Vagina (tissue), 2 donors: ENCODE measurements at places on chromosomes 2 and 18. TPM values are rescaled to one million over a fixed set of nuclear protein-coding genes. Genes with fewer than 3 reads are reported as not detected.

- no peak for DNase-seq
- H3K4me3 ChIP-seq: no peak overlapping the region
- no peaks in the 10 kb centered on the region for H3K36me3 ChIP-seq
- no peak overlapping the region for H3K27ac ChIP-seq
Measured at GRCh38 chr2:115413791-115414190, 971.4 kb downstream of the DPP10 start.

- H3K36me3 ChIP-seq: no peaks in the 10 kb centered on the region
- no peak overlapping the region for H3K4me3 ChIP-seq
- H3K27me3 ChIP-seq: no peaks in the 10 kb centered on the region
- peaks cover 8% of the 10 kb centered on the region for H3K4me1 ChIP-seq
Measured at GRCh38 chr2:11683476-11683875, 13.5 kb upstream of the NTSR2 start.

DNA sequence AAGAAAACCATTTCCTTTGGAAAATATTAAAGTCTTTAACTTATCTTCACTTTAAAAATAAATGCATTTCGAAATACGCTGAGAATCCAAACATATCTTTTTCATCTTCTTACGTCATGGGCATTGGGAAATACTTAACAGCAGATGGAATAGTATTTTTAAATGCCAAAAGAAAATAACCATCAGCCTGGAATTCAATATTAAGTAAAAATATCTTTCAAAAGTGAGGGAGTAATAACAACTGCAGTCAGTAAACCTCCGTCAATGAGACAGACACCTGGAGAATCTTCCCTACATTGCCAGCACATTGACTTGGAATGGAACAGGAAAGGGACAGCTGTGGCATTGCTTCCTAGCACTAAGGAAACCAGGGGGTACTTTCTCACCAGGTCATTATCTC lies 290.4 kb upstream of the TNP1 start:
- H3K4me3 ChIP-seq: no peak overlapping the region
- H3K4me1 ChIP-seq: no peaks in the 10 kb centered on the region
- no peaks in the 10 kb centered on the region for H3K27me3 ChIP-seq
- H3K36me3 ChIP-seq: no peaks in the 10 kb centered on the region
- H3K27ac ChIP-seq: peak overlapping the region; percentile 48

DNA sequence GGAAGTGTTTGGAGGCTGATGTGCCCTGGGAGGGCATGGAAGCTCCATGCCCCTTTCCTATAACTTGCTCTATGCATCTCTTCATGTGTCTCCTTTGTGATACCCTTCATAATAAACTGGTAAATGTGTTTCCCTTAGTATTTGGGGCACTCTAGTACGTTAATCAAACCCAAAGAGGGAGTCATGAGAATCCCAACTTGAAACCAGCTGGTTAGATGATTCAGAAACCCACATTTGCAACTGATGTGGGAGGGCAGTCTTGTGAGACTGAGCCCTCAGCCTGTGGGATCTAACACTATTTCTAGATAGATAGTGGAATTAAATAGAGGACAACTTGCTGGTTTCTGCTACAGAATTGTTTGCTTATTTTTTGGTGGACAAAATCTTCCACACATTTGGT lies 20.3 kb downstream of the ANKRD30B start:
- no peaks in the 10 kb centered on the region for H3K4me1 ChIP-seq
- H3K36me3 ChIP-seq: no peaks in the 10 kb centered on the region
- no peaks in the 10 kb centered on the region for H3K27me3 ChIP-seq
- no peak overlapping the region for H3K4me3 ChIP-seq

- no peaks in the 10 kb centered on the region for H3K36me3 ChIP-seq
- no peak overlapping the region for H3K4me3 ChIP-seq
- H3K4me1 ChIP-seq: no peaks in the 10 kb centered on the region
- H3K27ac ChIP-seq: no peak overlapping the region
Measured at GRCh38 chr2:163698857-163699256, 37.0 kb downstream of the FIGN start.

DNA sequence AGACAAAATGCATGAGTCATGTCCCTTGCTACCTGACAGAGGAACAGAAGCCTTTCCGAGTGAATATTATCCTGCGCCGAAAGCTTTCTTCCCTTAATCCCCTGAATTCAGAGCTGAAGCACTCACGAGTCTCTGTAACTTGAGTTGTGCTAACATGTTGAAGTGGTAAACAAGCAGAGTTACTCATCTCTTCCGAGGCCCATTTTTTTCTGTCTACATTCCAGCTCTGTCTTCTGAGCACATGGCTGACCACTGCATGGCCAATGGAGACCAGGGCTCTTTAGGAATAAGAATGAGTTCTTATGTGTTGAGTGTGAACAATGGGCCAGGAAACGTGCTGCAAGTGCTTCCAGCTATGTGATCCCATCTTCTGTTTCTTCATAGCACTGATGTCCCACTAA lies 73.1 kb upstream of the PID1 start:
- no peaks in the 10 kb centered on the region for H3K36me3 ChIP-seq
- no peaks in the 10 kb centered on the region for H3K27me3 ChIP-seq
- H3K4me3 ChIP-seq: no peak overlapping the region
- no peak for DNase-seq
- peak overlapping the region; percentile 85 for H3K27ac ChIP-seq

GRCh38 chr2:129709001-129709955 lies 270.2 kb upstream of the RAB6C start:
- no peak for DNase-seq
- H3K27me3 ChIP-seq: no peaks in the 10 kb centered on the region
- H3K36me3 ChIP-seq: no peaks in the 10 kb centered on the region
- H3K4me3 ChIP-seq: no peak overlapping the region
- H3K27ac ChIP-seq: no peak overlapping the region
- no peaks in the 10 kb centered on the region for H3K4me1 ChIP-seq

DNA sequence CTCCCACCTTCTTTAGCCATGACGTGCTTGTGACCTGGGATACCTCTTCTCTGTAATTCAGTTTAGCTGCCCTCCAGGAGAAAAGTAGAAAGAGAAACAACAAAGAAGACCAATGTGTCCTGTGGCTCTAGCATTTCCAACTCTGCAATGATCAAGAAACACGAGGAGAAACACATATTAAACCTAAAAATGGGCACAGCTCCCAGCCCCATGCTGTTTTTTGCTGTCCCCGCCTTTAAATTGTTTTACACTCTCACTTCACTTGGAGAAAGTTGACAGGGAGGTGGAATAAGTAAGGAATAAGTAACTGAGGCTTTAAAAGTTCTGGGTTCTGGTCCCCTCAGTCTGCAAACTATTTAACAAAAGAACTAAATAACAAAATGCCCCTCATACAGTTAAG lies 390.6 kb downstream of the TNS1 start:
- no peaks in the 10 kb centered on the region for H3K27me3 ChIP-seq
- H3K4me1 ChIP-seq: no peaks in the 10 kb centered on the region
- DNase-seq: no peak
- H3K27ac ChIP-seq: no peak overlapping the region
- H3K4me3 ChIP-seq: no peak overlapping the region
- no peaks in the 10 kb centered on the region for H3K36me3 ChIP-seq

DNA sequence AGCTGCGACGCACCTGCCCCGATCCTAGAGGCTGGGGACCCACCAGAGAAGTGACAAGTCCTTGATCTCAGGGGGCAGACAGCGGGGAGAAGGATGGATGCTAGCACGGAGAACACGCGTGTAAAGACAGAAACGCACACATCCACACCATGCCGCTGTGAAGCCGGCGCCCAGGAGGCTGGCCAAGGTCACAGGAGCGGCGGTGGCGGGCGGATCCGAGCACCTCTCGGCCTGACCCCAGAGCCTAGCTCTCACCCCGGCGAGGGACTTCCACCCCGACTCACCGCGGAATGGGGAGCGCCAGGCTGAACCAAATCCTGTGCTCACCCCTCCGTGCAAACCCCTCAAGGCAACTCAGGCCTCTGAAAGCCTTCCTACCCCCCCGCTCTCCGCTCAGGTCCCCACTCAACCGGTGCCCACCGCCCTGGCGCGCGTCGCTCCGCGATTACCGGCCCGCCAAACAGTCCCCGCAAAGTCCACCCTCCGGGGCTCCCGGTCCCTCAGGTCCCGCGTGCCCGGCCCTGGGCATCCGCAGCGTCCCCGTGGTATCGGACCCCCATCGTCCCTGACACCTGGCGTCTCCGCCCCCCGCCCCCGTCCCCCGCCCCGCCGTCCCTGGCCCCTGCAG lies 460 bp upstream of the LRRFIP1 start:
- peak overlapping the region; percentile 87 for H3K27ac ChIP-seq
- DNase-seq: no peak
- H3K27me3 ChIP-seq: no peaks in the 10 kb centered on the region
- H3K4me3 ChIP-seq: peak overlapping the region; percentile 58
- no peaks in the 10 kb centered on the region for H3K36me3 ChIP-seq

- no peaks in the 10 kb centered on the region for H3K36me3 ChIP-seq
- no peaks in the 10 kb centered on the region for H3K4me1 ChIP-seq
- H3K4me3 ChIP-seq: no peak overlapping the region
- H3K27me3 ChIP-seq: no peaks in the 10 kb centered on the region
- H3K27ac ChIP-seq: no peak overlapping the region
- DNase-seq: no peak
Measured at GRCh38 chr18:76874642-76875389, 52.5 kb downstream of the ZNF236 start.

GRCh38 chr18:63480476-63480875 lies 3.7 kb downstream of the SERPINB5 start:
- no peaks in the 10 kb centered on the region for H3K36me3 ChIP-seq
- no peak overlapping the region for H3K27ac ChIP-seq
- H3K4me3 ChIP-seq: no peak overlapping the region
- H3K4me1 ChIP-seq: no peaks in the 10 kb centered on the region

GRCh38 chr18:46265196-46266156 lies 161.3 kb downstream of the HAUS1 start:
- H3K4me3 ChIP-seq: no peak overlapping the region
- no peak for DNase-seq
- H3K4me1 ChIP-seq: no peaks in the 10 kb centered on the region

DNA sequence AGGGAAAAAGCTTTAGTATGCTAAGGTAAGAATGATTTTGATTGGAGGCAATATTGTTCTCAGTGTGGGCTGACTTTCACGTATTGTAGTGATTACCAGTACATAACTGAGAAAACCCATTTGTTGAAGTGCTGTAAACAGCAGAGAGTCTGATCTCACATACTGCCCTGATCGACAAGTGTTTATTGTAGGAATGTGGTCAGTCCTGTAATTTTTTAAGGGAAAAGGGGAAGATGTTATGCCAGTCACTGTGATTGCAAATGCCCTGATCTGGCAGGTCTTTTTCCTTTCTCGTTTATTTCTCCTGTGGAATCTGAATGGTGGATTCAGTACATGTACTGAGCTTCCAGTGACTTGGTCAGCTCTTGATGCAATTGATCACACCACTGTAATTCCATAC lies 11.5 kb downstream of the SPATS2L start:
- H3K4me3 ChIP-seq: no peak overlapping the region
- no peaks in the 10 kb centered on the region for H3K27me3 ChIP-seq
- peaks cover 97% of the 10 kb centered on the region for H3K4me1 ChIP-seq
- no peak overlapping the region for H3K27ac ChIP-seq

GRCh38 chr2:96151595-96152303 lies 6.5 kb upstream of the DUSP2 start:
- H3K27me3 ChIP-seq: no peaks in the 10 kb centered on the region
- H3K36me3 ChIP-seq: no peaks in the 10 kb centered on the region
- no peaks in the 10 kb centered on the region for H3K4me1 ChIP-seq
- DNase-seq: no peak

DNA sequence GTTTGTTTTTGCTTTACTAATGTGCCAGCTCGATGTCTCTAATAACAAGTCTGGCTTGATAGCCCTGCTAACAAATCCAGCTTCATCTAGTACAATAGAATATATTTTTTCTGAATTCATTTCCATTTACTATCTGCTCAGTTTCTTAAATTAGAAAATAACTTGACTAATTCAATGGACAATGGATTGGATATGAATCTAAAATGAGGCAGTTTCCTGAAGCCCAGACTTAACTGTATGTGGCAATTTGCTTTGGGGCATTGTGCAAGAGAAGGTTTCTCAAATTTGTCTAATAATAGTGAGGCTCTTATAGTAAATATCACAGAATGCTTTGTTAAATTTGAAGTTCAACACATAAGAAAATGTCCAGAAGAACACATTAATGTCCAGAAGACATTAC lies 25.8 kb downstream of the CALCRL start:
- H3K4me3 ChIP-seq: no peak overlapping the region
- no peak overlapping the region for H3K27ac ChIP-seq
- no peaks in the 10 kb centered on the region for H3K27me3 ChIP-seq
- peaks cover 10% of the 10 kb centered on the region for H3K4me1 ChIP-seq
- H3K36me3 ChIP-seq: no peaks in the 10 kb centered on the region

DNA sequence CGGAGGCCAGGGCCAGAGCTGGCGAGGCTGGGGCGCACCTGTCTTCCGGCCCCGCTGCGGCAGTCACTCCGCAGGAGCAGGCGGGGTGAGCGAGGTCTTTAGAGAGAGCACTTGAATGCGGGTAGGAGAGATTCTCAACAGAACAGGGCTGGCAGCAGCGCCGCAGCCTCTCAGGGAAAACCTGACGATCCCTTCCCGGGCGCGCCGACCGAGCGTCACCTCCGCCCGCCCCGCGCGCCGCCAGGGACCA lies 526 bp downstream of the PRKRA start:
- peaks cover 34% of the 10 kb centered on the region for H3K4me1 ChIP-seq
- H3K36me3 ChIP-seq: peaks cover 11% of the 10 kb centered on the region
- no peaks in the 10 kb centered on the region for H3K27me3 ChIP-seq
- H3K27ac ChIP-seq: peak overlapping the region; percentile 91
- H3K4me3 ChIP-seq: peak overlapping the region; percentile 62

DNA sequence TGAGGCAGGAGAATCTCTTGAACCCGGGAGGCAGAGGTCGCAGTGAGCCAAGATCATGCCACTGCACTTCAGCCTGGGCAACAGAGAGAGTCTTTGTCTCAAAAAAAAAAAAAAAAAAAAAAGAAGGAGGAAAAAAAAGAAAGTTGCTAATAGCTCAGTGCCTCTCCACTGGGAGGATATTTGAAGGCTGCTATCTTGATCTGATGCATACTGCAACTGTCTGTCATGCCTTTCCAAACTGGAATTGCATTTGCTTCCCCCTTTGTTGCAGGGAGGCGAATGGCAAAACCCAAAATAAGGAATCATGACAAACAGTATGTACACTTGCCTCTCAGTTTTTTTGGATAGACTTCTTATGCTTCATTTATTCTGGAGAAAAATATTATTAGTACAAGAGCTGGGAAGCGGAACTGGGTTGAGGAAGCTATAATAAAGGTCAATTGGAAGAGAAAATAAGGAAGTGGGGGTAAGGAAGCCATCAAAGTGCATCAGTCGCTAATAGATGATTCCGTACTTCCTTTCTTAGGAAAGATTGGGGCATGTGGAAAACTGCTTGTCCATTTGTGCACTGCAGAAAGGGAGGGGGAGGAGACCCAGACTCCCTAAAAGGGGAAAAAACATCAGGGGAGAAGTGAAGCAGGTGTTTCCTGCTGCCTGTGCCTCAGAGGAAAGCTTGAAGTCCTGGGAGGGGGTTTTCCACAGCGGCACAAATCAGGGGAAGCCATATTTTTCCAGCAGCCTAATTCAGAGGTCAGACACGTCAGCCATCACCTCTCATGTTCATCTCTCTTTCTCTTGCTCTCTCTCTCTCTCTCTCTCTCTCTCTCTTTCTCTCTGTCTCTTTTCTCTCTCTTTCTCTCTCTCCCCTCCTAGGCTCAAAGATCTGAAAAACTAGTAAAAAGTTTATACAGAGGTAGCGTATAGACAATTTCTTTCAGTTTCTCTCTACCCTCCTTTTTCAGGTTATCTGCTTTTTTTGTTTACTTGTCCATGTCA lies 301.4 kb upstream of the TNP1 start:
- H3K4me1 ChIP-seq: no peaks in the 10 kb centered on the region
- no peak overlapping the region for H3K4me3 ChIP-seq
- DNase-seq: no peak
- no peaks in the 10 kb centered on the region for H3K36me3 ChIP-seq
- no peaks in the 10 kb centered on the region for H3K27me3 ChIP-seq

- H3K27me3 ChIP-seq: no peaks in the 10 kb centered on the region
- no peaks in the 10 kb centered on the region for H3K4me1 ChIP-seq
- H3K36me3 ChIP-seq: no peaks in the 10 kb centered on the region
- no peak overlapping the region for H3K27ac ChIP-seq
Measured at GRCh38 chr2:85861650-85862049, 27.1 kb downstream of the ST3GAL5 start.

The NR4A2 gene
- 17.2 TPM for total RNA-seq

The GCC2 gene
- total RNA-seq: 30.0 TPM

The INO80B gene
- 32.7 TPM for total RNA-seq

The ANKRD29 gene
- total RNA-seq: 32.9 TPM

The PDE6D gene
- total RNA-seq: 23.6 TPM
